ENCODE measurements at places on chromosomes 11 and 22. TPM values are rescaled to one million over a fixed set of nuclear protein-coding genes. Genes with fewer than 3 reads are reported as not detected.

DNA sequence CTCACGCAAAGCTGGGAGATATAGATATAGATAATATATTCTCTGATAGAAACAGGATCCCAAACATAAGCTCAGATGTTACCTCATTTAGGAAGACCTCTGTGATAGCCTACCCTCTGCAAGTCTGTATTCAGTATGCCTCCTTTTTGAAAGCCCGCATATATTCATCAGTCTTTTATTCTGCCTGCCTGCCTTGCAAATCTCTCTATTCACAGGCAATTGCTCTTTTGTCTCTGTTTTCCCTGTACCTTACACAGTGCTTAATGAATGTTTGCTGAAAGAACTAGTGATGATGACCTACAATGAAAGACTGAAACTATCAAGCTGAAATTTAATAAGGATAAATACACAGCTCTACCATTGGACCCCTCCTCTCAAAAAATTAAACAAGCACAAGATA lies 18.4 kb downstream of the DEUP1 start:
- H3K4me3 ChIP-seq, result no peak overlapping the region
- H3K27me3 ChIP-seq, result peaks cover 22% of the 10 kb centered on the region
- H3K36me3 ChIP-seq, result no peaks in the 10 kb centered on the region
- no peaks in the 10 kb centered on the region for H3K4me1 ChIP-seq
- DNase-seq, result no peak

DNA sequence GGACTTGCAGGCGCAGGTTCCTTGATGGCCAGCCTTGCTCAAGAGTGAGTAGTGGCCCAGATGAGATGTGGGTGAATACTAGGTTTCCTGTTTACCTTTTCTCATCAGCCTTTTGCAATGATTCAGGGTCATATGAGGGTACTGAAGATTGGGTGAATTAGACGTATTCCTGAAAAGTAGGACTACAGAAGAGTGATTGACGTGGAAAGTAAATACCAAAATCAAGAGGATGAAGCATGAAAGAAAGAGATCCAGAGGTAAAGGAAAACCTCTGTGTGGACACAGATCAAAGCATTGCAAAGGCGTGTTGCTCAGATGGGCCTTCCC lies 59.9 kb downstream of the CYB5R2 start:
- DNase-seq, result no peak
- no peaks in the 10 kb centered on the region for H3K27me3 ChIP-seq
- H3K27ac ChIP-seq, result no peak overlapping the region
- peaks cover 70% of the 10 kb centered on the region for H3K36me3 ChIP-seq
- peaks cover 22% of the 10 kb centered on the region for H3K4me1 ChIP-seq

GRCh38 chr11:94417386-94417987 lies 16.3 kb upstream of the GPR83 start:
- H3K36me3 ChIP-seq, result peaks cover 7% of the 10 kb centered on the region
- DNase-seq, result no peak
- H3K27ac ChIP-seq, result no peak overlapping the region
- no peaks in the 10 kb centered on the region for H3K4me1 ChIP-seq

DNA sequence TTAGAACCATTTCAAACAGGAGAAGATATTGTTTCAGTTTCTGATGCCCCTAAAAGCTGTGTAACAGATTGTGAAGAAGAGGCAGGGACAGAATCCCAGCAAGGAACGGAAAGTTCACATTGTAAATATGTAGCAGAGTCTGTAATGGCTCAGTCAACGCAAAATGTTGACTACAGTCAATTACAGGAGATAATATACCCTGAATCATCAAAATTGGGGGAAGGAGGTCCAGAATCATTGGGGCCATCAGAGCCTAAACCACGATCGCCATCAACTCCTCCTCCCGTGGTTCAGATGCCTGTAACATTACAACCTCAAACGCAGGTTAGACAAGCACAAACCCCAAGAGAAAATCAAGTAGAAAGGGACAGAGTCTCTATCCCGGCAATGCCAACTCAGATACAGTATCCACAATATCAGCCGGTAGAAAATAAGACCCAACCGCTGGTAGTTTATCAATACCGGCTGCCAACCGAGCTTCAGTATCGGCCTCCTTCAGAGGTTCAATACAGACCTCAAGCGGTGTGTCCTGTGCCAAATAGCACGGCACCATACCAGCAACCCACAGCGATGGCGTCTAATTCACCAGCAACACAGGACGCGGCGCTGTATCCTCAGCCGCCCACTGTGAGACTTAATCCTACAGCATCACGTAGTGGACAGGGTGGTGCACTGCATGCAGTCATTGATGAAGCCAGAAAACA lies 40.8 kb downstream of the IGLL1 start:
- DNase-seq, result no peak
- H3K36me3 ChIP-seq, result no peaks in the 10 kb centered on the region
- H3K27ac ChIP-seq, result no peak overlapping the region
- H3K27me3 ChIP-seq, result peaks cover 10% of the 10 kb centered on the region

DNA sequence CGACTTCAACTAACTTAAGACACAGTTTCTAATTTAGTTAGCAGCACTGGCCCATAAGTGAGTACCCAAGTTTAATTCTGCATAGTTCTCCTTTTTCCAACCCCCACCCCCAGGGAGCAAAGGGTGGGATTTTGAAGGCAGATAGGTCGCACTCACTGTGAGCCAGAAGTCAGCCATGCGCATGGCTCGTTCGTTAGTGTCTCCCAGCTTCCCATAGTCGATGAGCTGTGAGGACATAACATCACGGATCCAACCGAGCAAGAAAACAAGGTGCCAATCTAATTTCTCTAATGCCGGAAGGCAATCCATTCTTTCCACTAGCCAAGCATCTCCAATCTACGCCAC lies 577 bp downstream of the MRPL17 start:
- H3K4me1 ChIP-seq, result peaks cover 16% of the 10 kb centered on the region

GRCh38 chr11:34495239-34495723 lies 18.3 kb downstream of the ELF5 start:
- H3K4me3 ChIP-seq, result no peak overlapping the region
- no peaks in the 10 kb centered on the region for H3K36me3 ChIP-seq
- DNase-seq, result no peak
- no peak overlapping the region for H3K27ac ChIP-seq
- H3K27me3 ChIP-seq, result peaks cover 29% of the 10 kb centered on the region

The GDPD4 gene
- total RNA-seq, result not detected

The OR8I2 gene
- total RNA-seq, result not detected

The HBE1 gene
- total RNA-seq, result not detected

The BRSK2 gene
- total RNA-seq, result 1.9 TPM

The MORC2 gene
- 29.1 TPM for total RNA-seq

The EMSY gene
- 23.8 TPM for total RNA-seq
